ENCODE measurements at places on chromosomes 5 and 9.

DNA sequence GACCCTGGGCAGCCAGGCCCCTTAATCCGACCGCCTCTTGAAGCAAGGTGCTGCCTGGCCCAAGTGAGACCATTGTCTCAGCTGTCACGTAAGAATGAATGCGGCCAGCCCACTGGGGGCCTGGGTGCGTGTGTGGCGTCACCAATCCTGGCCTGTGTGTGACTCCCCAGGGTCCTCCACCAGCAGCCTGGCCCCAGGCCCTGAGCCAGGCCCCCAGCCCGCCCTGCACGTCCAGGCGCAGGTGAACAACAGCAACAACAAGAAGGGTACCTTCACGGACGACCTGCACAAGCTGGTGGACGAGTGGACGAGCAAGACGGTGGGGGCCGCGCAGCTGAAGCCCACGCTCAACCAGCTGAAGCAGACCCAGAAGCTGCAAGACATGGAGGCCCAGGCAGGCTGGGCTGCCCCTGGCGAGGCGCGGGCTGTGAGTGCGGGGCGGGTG is 124.2 kb downstream of the WNK2 start:
- DNase-seq, result no peak

DNA sequence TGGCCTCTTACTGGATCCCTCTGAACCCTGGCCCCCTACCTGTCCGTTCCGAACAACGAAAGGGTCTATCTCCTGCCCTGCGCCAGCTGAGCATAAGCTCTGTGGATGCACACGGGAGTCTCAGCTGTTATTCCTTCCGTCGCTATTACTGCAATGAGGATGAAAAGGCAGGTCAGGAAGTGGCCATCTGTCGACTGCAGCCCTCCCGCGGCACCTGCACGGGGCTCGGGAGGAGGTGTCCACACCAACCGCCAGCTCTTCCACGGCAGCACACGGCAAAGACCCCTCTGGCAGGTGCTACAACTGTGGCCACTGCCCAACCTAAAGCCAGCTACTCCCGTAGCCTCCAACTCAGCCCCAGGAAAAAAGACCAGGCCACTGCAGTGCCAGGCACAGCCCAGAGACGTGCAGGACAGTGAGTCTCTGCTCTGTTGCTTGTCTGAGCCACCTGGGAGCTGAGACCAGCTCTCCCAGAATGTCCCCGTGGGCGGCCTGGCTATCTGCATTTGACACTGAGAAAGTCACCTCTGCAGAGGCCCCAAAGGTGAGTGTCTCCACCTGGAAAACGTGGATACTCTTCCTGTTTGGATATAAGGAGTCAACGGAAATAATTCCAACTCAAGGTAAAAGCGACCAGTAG is 19.1 kb downstream of the CAMSAP1 start:
- no peak for DNase-seq

- DNase-seq, result no peak
Measured at GRCh38 chr9:114546851-114547250, 40.7 kb upstream of the ATP6V1G1 start.

- no peak for DNase-seq
Measured at GRCh38 chr9:124258607-124259157, 933 bp downstream of the NEK6 start.

DNA sequence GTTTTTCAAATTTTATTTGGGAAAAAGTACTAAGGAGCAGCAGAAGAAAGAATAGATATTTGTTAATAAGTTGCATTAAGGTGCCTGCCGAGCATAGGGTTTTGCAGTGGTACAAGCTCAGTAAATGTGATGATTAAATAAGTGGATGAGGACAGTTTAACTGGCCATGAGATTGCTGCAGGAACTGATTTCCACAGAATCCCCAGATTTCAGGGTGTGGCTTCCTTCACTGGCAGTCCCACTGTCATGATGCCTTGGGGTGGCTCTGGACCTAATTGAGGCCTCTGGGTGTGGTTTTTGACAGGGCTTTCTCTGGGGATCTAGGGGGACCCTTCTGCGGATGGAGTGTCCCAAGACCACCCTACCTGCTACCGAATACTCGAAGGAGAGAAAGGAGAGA is 1.4 kb downstream of the PHF24 start:
- DNase-seq, result no peak

GRCh38 chr9:130490981-130491380 is 46.2 kb downstream of the ASS1 start:
- DNase-seq, result no peak

GRCh38 chr9:124045076-124045829 is 33.7 kb downstream of the LHX2 start:
- DNase-seq, result no peak

DNA sequence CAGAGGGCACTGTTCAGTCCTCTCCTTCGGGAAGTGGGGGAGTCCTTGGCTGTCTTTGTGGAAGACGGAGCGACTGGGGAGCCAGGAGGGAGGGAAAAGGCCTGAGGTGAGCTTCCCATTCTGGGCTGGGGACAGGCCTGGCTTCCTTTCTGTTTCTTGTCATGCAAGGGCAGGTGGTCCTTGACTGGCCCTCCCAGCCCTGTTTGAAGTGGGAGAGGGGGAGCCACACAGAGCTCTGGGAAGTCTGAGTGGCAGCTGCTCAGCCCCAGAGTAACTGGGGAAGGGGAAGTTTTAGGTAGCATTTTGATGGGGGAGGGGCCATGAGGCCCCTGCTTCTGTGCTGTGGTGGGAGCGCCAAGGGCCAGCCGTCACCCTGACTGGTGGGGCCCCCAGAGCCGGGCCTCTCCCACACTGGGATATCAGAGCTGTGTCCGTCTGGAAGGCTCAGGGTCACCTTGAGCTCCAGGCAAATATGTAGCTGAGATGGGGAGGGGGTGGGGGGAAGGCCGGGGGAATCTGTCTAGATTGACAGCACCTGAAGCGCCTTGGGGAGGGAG is 6.5 kb downstream of the UNC5A start:
- DNase-seq, result no peak

DNA sequence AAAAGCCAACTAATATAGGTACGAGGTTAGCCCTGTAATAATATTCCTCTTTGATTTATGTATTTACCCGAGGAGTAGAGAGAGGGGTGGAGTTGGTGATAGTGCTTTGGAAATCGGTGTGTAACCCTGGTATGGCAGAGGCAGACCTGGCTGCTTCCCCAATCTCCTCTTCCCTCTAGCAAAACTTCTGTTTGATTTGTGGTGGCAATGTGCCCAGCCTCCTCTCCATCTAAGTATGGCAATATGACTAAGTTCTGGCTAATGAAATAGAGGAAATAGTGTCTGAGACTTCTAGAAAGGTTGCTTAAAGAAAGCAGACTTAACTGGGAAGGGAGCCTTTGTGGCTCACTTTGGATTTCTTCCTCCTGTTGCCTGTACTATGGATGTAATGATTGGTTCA is 491.1 kb downstream of the ENC1 start:
- no peak for DNase-seq

GRCh38 chr9:114445616-114446015 is 57.8 kb upstream of the AKNA start:
- DNase-seq, result no peak

DNA sequence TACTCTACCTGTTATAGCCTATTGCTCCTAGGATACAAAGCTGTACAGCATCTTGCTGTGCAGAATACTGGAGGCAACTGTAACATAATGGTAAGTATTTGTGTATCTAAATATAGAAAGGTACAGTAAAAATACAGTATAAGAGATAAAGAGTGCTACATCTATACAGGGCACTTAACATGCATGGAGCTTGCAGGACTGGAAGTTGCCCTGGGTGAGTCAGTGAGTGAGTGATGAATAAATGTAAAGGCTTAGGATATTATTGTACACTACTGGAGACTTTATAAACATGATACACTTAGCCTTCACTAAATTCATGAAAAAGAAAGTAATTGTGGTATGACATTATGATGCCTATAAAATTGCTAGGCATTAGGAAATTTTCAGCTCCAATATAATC is 65.5 kb upstream of the OSMR start:
- DNase-seq, result no peak

DNA sequence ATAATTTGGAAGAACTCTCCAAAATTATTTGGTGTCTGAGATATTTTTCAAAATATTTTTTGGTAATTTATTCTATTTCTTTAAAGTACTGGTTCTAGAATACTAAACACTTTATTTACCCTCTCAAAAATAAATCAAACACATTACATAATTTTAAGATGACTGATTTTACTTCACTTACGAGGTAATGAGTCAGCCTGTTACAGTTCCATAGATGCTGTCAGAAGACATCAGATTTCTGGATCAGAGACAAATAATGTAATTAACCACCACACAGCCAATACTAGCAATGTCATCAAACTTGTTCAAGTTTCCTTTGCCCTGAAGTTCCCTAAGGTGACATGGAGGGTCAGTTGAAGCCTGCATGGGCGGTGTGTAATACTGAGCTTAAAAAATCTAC is 106.1 kb upstream of the CDH9 start:
- DNase-seq, result no peak

DNA sequence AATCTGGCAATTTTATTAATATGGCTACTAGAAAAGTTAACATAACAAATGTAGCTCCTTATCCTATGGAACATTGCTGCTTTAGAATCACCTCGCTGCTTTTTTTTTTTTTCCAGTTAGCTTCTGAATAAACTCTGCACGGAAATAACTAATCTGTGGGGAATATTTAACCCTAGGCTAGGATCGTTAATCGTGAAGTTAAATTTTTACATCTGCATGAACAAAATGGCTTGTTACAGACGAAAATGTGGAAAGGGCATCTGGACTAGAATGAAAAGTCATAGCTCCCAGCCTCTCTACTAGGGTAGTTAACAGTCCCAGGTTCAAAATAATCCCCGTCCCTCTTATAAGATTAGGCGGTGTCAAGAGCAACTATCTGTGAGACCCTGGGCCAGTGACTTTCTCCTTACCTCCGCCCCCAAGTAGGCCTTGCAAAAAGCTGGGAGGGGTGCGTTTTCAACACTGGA is 470 bp upstream of the SLC22A5 start:
- no peak for DNase-seq

DNA sequence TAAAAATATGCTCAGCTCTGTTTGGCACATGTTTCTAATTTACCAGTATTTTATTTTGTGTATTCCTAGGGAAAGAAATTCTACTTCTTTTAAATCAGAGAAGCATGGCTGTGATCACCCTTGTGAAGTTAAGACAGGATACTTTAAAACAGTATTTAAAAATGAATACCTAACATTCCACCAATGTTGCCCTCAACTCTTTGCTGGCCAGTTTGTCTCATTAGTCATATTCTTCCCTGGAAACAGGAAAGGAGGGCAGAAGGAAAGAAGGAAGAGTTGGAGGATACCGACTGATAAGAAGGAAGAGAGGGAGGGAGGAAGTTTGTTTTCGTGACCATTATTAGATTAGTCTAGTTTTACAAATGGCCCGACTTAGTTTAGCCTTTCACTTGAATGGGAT is 137.4 kb downstream of the PLK2 start:
- DNase-seq, result no peak

GRCh38 chr9:19149230-19149629 is 21.9 kb upstream of the PLIN2 start:
- no peak for DNase-seq

- no peak for DNase-seq
Measured at GRCh38 chr5:170293273-170293672, 4.3 kb downstream of the LCP2 start.

DNA sequence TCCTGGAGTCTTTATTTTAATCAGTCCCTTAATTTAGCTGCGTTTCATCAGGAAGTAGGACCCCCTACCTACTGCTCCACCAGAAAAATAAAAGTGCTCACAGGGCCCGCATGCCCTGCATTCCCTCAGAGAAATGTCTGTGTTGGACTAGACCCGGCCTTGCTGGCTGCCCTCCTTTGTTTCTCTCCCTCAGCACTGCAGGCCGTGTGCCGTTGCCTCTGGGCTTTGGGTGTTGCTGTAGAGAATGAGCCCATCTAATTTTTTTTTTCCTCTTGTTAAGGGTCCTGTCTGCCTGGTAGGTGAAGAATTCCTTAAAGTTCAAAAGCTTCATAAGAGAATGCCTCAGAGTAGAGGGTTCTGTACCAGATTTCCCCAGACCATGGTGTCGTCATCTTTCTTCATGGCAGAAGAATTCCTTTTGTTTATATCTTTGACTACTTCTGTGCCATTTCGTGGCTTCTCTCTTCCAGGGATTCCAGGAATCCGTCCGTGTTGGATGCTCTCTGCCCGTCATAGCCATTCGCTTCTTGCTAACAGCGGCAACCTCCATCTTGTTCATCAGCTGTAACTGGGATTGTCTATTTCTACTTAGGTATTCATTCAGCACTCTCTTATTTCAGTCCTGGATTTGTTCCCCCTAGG is 49.8 kb upstream of the ANGPTL2 start:
- no peak for DNase-seq

- DNase-seq, result no peak
Measured at GRCh38 chr5:96896806-96897205, 20.5 kb downstream of the ERAP2 start.

DNA sequence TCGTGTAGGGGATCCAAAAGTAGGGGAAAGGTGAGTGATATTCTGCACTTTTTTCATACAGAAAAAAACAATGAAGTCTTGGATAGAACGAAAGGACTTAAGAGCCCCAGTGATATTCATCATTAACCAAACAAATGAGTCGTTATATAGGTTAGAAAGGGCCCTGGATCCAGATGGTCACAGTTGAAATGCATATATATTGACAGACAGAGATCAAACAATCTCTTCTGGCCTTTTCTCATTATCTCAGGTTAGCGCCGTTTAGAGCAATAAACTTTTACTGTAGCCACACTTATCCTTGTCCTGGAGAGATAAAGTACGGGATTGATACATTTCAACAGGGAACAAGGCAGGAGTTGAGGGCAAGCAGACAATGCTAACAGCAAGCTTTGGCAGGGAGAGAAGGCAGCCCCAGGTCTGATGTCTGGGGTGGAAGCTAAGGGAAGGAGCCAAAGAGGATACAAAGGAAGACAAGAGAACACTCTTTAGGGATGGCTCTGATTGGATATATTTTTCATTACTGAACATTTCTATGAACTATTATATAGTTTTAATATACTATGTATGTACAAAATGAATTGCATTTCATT is 77.0 kb downstream of the LIFR start:
- DNase-seq, result no peak

DNA sequence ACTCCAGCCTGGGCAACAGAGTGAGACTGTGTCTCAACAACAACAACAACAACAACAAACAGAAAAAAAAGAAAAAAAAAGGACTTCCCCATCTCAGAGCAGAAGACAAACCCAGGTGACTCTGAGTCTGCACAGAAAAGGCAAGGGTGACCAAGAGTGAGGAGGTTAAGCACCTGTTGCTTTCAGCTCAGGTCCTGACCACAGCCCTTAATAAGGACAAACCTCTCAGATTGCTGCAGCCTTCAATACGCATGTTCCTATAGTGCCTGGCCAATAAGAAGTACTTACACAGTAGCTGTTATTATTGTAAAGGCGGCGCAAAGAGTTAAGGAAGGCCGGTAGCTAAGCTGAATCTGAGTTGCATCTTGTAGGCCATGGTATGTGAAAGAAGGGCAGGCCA is 102.3 kb upstream of the MSX2 start:
- no peak for DNase-seq
